ENCODE measurements at places on chromosomes 1 and 21.

- DNase-seq: no peak
These were observed 31.9 kb downstream of the MAP3K21 start for GRCh38 chr1:233359431-233359830.

DNA sequence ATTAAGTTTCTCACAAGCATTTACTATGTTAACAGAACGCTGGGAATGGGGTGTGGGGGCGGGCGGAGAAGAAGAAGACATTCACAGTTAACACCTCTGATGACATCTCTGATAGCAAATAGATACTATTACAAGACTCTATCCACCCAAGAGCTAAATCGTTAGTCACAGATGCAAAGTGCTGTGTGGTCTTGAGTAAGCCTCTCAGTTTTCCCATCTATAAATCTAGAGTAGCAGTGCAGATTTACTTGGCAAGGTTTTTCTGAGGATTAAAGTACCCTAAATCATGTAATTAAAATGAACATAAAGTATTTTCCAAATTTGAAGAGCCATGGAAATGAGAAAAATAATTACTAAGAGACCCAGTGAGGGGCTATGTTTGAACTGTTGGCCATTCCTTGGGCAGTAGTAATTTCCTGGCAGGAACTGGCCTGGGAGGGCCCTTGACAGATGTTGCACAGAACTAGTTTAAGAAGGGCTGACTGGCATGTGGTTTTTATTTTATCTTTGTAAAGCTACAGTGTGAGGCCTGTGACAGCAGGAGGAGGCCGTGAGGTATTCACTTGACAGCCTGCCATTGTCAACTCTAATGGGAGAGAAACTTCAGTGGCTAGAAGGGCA lies 58.7 kb upstream of the APOBEC4 start:
- DNase-seq: no peak

- no peak for DNase-seq
These were observed 57.9 kb upstream of the FMOD start for GRCh38 chr1:203408486-203409481.

DNA sequence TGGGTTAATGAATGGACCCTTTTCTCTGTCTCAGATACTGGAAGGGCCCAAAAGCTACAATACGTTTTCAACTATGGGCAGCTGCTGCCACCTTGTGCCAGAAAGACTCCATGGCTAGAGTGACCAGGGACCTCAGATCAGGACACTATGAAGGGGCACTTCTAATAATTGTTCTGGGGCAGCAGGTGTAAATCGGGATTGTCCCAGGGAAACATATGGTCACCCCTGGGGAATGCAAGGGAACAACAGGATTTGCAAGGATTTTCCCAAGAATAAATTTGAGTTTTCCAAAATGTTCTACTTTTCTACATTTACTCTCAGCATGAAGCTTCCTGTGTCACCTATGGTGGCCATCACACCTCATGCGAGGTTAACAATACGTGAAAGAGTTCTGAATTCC lies 12.0 kb upstream of the FCAMR start:
- no peak for DNase-seq

DNA sequence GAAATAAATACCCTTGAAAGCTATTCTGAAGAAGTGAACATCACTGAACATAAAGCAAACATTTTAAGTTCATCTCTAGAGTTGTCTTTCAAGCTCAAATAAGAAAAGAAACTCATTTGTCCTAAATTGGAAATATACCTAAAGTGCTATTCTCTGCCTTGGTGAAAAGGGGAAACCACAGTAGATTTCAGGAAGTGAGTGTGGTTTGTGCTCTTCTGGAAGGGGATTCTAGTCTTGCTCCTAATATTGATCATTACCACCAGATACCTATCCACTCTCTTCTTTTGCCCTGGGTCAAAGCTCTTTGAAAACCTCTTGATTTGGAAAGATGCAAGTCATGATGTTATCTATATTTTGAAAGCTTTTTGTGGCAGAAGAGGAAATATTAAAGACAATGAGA lies 798.1 kb downstream of the ADGRL2 start:
- no peak for DNase-seq

GRCh38 chr1:202046227-202046626 lies 35.8 kb downstream of the ELF3 start:
- no peak for DNase-seq

DNA sequence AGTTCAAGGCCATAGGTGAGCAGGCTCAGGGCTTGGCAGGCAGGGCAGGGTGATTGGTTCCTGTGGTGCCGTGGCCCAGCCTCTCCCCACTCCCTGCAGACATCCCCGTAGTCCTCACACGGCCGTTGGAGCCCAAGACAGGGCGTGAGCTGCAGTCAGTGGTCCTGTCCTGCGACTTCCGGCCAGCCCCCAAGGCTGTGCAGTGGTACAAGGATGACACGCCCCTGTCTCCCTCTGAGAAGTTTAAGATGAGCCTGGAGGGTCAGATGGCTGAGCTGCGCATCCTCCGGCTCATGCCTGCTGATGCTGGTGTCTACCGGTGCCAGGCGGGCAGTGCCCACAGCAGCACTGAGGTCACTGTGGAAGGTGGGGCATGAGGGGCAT lies 71.9 kb downstream of the OBSCN start:
- no peak for DNase-seq

DNA sequence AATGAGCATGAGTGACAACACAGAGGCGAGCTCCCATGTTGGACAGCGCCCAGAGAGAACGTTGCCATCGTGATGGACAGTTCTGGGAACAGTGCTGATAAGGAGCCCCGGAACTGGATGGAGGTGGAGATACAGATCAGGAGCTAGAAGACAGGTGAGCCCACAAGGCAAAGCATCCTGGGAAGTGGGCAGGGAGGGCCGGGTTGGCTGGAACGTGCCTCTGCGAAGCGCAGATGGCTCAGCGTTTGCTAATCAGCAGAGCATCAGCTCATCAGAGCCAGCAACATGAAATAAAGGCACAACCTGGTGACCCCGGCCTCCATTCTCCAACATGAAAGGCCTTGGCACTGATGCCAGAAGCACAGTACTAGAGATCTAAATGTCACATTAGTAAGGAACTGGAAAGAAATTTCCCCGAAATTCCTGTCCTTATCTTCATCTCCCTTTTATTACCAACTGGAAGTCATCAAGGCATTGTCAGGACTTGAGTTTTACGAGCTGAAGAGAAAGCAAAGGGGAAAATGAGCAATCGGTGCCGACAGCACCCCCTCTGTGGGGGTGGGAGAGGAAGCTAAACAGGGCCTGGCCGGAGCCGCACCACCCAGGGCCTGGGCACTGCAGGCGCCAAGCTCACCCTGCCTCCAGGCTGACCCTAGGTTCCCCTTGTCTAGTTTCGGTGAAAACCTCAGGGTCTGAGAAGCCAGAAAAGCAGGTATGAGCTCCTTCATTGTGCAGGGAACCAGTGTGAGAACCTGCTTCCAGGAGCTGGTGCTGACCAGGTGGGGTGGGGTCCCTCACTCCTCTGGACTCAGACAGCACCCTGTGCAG lies 19.9 kb downstream of the ABCA4 start:
- DNase-seq: no peak

GRCh38 chr1:50458507-50458906 lies 35.3 kb upstream of the DMRTA2 start:
- DNase-seq: no peak

- DNase-seq: no peak
These were observed at the start of gene GJB3 for GRCh38 chr1:34781071-34781843. Gene GJB3 (plus strand): TSS chr1:34781214. CDS start chr1:34784763, 3,549 bp downstream.
